ENCODE measurements at places on chromosomes 11 and 22. TPM values are rescaled to one million over a fixed set of nuclear protein-coding genes. Genes with fewer than 3 reads are reported as not detected.

Gene NLRP14
- not detected for total RNA-seq

Gene APOBEC3G
- 11.9 TPM for total RNA-seq

Gene NFAM1
- total RNA-seq: not detected

Gene CTSF
- total RNA-seq: 7.4 TPM
